ENCODE measurements at places on chromosomes 3 and 15.

- no peak overlapping the region for H3K4me3 ChIP-seq
- H3K27ac ChIP-seq = no peak overlapping the region
- H3K27me3 ChIP-seq = no peaks in the 10 kb centered on the region
- H3K4me1 ChIP-seq = peaks cover 2% of the 10 kb centered on the region
- no peak for DNase-seq
Observed at GRCh38 chr3:5014391-5014790, 35.2 kb downstream of the BHLHE40 start.

DNA sequence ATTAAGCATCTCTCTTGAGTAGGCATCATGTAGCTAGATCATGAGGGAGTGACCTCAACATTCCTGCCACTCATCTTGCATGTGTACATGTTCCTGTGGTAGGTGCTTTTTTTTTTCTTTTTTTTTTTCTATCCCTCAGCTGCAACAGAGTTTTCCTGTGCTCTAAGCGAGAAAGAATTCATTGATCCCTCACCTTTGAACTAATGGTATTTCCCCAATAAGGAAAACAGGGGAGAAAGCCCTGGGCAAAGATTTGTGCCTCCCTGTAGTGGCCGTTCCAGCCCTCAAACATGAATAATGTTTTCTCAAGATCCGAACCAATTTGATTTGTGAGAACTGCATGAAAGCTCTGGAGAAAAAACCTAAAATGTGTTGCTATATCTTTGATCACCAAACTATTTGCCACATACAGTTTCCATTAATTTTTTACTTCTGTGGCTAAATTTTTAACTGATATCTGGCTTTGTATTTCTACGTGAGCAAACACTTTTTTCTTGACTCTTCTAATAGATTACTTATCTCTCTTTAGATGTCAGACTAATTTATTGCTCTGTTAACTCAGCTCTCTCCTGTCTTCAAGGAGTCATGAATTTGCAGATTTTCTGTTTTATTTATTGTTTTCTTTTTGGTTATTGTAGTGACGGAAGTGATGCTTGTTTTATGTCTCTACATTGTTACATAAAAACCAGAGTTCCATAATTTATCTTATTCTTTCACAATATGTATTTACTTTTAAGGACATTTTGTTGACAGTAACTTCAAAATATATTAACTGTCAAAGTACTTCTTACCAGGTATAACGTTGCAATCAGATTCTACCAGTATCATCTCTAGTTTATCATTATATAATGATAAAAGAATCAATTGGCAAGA is 1396.5 kb downstream of the OTOL1 start:
- H3K4me3 ChIP-seq = no peak overlapping the region
- no peaks in the 10 kb centered on the region for H3K27me3 ChIP-seq
- no peaks in the 10 kb centered on the region for H3K4me1 ChIP-seq
- no peak for DNase-seq
- H3K36me3 ChIP-seq = no peaks in the 10 kb centered on the region

DNA sequence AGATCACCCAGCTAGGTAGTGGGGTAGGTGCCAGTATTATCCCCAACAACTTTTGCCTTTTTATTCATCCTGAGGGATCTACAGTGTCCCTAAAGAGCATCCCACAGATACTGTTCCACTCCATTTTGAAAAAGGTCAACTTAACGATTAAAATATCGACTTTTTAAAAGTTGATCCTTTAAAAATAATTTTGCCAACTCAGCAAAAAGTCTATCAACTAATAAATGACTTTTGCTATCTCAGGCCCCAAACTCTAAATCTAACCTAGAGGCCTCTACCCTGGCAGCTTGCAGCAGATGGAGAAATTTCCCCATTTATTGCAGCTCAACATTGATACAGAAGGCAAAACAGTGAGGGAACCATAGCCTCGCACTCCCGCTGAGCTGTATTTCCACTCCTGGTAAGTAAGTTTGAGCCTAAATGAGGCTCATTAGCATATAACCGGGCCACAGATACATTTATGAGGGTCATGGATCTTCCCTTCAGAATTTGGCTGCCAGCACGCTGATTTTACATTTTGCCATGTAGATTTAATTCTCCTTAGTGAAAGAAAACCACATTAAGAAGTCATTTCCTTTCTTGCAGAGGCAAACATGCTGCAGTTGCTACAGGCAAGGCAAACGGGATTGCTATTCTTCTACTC is 704.1 kb upstream of the CFAP20DC start:
- no peak overlapping the region for H3K4me3 ChIP-seq
- no peaks in the 10 kb centered on the region for H3K27me3 ChIP-seq

DNA sequence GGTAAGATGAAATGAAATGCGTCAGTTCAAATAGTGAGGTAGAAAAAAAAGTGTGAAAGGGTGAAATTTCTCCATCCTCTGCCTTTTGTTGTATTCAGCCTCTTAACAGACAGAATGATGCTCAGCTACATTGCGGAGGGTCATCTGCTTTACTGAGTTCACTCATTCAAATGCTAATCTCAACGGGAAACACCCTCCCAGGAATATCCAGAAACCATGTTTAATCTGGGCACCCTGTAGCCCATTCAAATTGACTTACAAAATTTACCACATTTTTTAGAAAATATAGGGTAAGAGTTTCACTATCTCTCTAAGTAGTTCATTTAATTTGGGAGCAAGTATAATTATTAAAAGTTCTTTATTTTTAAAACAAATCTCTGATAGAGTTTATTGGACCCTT is 42.9 kb downstream of the C3orf38 start:
- no peaks in the 10 kb centered on the region for H3K27me3 ChIP-seq
- H3K4me1 ChIP-seq = no peaks in the 10 kb centered on the region
- no peak for DNase-seq

DNA sequence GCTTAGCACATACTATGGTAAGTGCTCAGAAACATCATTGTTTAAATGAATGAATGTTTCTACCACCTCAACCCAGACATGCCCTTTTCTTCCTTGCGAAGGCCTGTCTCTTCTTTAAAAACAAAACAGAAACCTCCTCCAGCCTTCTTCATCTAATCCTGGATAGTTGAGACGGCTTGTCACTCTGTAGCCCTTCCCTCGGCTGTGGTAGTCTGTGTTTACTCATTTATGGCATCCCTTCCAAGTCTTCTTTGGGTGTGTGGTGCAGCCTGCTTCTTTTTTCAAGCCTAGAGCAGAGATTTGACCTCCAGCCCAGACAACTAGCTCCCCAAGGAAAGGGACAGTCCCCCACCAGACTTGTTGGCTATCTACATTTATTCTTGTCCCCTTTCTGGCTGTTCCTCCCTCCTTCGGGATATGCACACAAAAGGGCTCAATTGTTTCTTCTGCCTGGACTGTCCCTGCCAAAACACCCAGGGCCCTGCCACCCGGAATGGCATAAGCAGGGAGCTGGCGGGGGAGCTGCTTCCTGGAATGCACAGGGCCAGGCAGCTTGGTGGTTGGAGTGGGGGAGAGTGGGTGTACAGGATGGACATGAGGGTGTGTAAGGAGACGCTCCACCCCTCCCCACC is 67.8 kb downstream of the ITGA11 start:
- H3K27ac ChIP-seq = no peak overlapping the region
- H3K36me3 ChIP-seq = no peaks in the 10 kb centered on the region
- no peaks in the 10 kb centered on the region for H3K27me3 ChIP-seq

DNA sequence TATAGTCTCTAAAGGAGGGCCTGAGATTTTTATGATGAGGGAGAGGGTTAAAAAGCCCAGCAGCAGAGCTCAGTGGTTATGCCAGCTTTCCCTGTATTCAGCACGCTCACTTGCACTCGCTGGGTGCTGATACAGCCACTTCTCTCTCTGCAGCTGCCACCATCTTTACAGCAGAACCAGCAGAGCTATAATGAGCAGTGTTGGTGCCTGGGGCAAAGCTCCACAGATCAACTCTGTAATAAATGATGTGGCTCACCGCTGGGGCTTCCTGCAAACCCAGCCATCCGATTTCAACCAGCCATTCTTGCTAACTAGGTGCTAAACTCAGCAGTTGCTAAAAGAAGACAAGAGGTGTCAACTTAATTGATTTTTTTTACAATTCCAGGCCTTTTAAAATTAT is 48.0 kb downstream of the ARNT2 start:
- no peak for DNase-seq
- no peak overlapping the region for H3K4me3 ChIP-seq
- no peak overlapping the region for H3K27ac ChIP-seq
- H3K4me1 ChIP-seq = peaks cover 9% of the 10 kb centered on the region
- H3K36me3 ChIP-seq = no peaks in the 10 kb centered on the region

DNA sequence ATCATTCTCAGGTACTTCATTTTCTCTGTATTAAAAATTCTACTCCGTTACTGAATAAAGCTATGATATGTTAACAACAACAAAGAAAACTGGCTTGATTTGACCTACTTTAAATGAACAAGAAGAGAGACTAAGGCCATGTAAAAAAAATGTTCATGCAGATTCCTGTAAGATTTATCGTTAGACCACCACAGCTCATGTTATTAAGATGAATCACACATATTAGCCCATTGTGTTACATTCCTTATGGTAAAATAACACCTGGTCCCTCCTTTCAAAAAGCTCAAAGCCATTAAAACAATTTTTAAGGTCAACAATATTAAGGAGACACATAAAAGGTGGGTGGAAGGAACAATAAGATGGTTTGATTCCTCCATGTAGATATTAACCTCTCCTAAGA is 6.3 kb downstream of the THOC7 start:
- no peak overlapping the region for H3K4me3 ChIP-seq
- no peak overlapping the region for H3K27ac ChIP-seq
- no peak for DNase-seq

GRCh38 chr3:158863247-158863646 is 61.4 kb downstream of the MFSD1 start:
- H3K36me3 ChIP-seq = no peaks in the 10 kb centered on the region
- no peak overlapping the region for H3K27ac ChIP-seq
- no peaks in the 10 kb centered on the region for H3K27me3 ChIP-seq
- no peak for DNase-seq
- H3K4me3 ChIP-seq = no peak overlapping the region

GRCh38 chr3:111737047-111737705 is 121.9 kb upstream of the PHLDB2 start:
- H3K4me3 ChIP-seq = no peak overlapping the region
- no peaks in the 10 kb centered on the region for H3K36me3 ChIP-seq
- DNase-seq = no peak
- H3K27ac ChIP-seq = no peak overlapping the region
- H3K27me3 ChIP-seq = no peaks in the 10 kb centered on the region

DNA sequence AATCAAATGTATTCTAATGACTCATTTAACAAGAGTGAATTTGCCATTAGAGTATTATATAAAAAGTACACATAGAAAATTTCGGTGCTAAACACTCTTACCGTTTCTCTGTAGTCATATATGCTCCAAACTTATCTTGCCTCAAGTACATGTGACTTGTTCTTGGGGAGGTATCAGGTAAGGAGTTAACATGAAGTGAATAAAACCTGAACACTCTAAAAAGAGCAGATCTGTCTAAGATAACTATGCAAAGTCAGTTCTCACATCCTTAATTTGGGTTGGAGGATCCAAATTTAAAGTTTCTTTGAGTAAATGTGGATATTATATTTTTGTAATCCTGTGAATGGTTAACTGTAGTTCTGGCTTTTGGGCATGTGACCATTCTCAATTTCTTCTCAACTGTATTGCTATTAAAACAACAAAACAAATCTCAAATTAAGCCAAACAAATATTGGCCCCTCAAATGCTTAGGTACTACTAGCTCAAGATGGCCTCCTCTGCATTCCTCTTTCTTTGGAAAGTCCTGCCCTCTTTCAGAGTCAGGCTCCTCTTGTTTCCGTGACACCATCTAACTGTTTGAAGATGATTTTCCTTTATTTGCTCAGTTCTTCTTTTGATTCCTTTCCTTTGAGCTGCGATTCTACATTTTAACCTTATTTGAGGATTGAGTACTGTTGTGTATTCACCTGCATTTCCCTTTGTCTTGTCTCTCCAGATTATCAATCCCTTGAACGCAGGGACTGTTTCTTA is 4.2 kb downstream of the EDEM1 start:
- H3K4me1 ChIP-seq = no peaks in the 10 kb centered on the region
- no peak overlapping the region for H3K4me3 ChIP-seq
- no peak overlapping the region for H3K27ac ChIP-seq
- no peaks in the 10 kb centered on the region for H3K36me3 ChIP-seq

DNA sequence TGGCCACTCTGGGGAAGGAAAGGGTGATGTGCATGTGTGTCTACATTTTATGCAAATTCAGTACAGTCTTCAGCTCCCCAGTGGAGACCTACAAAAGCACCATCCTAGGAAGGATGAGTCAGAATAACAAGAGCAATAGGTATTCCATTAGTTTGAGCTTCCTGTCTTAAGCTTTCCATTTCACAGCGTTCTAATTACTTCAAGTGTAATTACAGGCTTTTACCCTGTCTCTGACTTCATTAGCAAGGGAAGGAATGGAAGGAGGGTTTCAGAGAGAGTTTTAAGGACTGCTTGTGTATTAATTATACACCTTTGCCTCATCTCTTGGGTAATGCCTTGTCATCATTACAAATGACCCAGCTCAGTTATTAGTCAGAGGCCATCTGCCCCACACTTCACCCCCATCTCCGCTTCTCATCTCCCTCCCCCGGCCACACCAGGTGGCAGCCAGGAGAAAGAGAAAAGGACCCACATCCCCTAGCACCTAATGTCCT is 202.8 kb upstream of the MRPL3 start:
- no peaks in the 10 kb centered on the region for H3K36me3 ChIP-seq
- no peak overlapping the region for H3K27ac ChIP-seq
- H3K27me3 ChIP-seq = no peaks in the 10 kb centered on the region
- DNase-seq = no peak
- peaks cover 5% of the 10 kb centered on the region for H3K4me1 ChIP-seq

- H3K27me3 ChIP-seq = no peaks in the 10 kb centered on the region
- H3K27ac ChIP-seq = no peak overlapping the region
- no peak for DNase-seq
- no peak overlapping the region for H3K4me3 ChIP-seq
Observed at GRCh38 chr3:32428092-32429068, 36.7 kb downstream of the CMTM7 start.

DNA sequence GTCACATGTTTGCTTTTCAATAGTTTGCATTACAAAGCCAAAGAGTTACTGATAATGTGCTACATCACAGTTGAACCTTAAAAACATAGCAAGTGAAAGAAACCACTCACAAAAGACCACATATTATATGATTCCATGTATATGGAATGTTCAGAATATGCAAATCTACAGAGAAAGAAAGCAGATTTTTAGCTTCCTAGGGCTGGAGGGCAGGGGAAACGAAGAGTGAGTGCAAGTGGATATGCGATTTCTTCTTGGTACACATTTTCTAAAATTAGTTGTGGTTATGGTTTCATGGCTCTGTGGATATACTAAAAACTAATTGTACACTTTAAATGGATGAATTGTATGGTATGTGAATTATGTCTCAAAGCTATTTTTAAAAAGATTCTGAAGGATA is 4.0 kb upstream of the GBE1 start:
- DNase-seq = no peak
- no peak overlapping the region for H3K27ac ChIP-seq
- no peaks in the 10 kb centered on the region for H3K36me3 ChIP-seq
- H3K4me3 ChIP-seq = no peak overlapping the region
- H3K27me3 ChIP-seq = no peaks in the 10 kb centered on the region

DNA sequence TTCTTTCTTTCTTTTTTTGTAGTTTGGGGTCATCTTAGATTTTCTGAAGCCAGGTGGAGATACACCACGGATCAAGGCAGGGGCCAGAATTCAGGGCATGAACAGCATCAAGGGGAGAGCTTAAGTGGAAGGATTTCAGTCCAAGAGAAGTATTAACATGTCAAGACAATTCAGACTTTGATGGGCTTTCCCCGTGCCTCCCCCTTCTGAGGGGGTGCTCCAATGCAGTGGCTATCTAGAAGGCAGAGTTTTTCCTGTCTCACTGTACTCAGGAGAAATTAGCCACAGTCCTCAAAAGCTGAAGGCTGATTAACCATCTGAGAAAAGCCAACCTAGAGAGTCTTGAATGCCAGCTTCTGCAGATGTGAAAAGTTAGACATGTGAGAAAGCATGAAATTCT is 127.3 kb downstream of the TGFBR2 start:
- no peak for DNase-seq
- no peaks in the 10 kb centered on the region for H3K27me3 ChIP-seq
- no peaks in the 10 kb centered on the region for H3K36me3 ChIP-seq
- H3K4me1 ChIP-seq = no peaks in the 10 kb centered on the region
- no peak overlapping the region for H3K27ac ChIP-seq

All from H1 (cell line).